Renal cortical epithelial cell (primary cell): ENCODE measurements at places on chromosomes 6 and 20. TPM values are rescaled to one million over a fixed set of nuclear protein-coding genes. Genes with fewer than 3 reads are reported as not detected.
A peak's percentile ranks its signal among the peaks of the same experiment; 100 is the strongest.

DNA sequence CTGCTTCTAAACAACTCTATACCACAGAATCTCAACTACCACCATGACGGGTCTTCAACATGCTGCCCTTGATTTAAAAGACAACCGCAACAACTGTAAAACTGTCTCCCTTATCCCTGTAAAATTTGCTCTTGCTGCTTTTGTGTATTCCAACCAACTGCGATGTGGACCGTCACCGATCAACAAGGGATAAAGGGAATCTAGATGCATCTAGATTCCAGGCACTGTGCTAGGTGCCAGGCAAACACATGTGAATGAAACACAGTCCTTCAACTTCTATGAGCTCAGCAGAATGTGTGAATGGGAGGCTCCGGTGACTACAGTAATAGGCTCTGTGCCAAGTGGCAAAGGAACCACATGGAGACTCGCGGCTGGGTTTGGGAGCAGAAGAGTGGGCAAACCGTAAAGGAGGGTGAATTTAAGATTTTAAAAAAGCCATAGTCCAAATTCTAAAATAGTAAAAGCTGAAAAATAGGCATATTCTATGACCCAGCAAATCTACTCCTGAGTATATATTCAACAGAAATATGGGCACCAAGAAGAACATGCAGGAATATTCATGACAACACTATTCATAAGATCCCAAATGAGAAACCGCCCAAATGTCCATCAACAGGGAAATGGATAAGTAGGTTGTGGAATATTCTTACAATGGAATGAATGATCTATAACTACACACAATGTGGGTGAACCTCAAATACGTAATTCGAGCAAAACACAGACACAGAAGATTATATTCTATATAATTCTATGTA is 3.7 kb upstream of the PRND start:
- no peak for DNase-seq

The TMEM217 gene
- total RNA-seq: 5.7 and 13.0 TPM in 2 replicates

The ADGRF1 gene
- 18.3 and 36.6 TPM in 2 replicates for total RNA-seq

DNA sequence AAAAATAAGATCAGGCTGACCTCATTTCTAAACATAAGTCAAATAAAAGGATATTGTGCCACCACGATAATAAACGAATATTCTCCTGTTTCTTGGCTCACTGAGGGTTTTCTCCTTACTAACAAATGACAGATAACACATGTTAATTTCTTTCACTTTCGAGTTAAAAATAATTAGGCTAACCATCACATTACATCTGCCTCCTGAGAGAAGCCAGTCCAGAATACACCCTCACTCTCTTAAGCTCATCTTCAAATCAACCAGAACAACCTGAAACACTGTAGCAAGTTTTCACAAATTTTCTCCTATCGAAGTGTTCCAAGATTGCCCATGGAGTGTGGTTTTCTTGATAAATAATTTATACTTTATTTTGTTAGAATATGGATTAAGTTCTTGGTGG is 1285.6 kb upstream of the EYS start:
- no peak for DNase-seq

DNA sequence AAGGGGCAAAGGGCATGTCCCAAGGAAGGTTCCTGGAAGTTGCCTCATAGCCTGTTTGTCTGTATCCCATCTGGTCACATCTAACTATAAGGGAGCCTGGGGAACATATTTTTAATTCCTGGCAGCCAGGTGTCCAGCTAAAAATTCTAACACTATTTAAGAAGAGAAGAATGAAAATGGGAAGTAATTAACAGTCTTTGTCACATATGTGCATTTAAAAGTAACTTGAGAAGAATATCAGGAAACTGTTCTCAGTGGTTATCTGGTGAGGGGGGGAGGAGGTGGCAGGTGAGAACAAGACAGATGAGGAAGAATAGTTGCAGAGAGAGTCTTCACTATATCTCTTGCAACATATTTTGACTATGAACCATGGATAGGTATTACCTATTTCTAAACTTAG is 75.5 kb upstream of the ELOVL5 start:
- DNase-seq: no peak

The BPI gene
- not detected in 2 replicates for total RNA-seq

GRCh38 chr6:88561954-88562315 is 395.8 kb upstream of the CNR1 start:
- no peak for DNase-seq

- no peak for DNase-seq
These were observed 130.9 kb downstream of the SULF2 start for GRCh38 chr20:47654370-47654769.

GRCh38 chr20:48782053-48782452 is 45.7 kb downstream of the PREX1 start:
- no peak for DNase-seq

GRCh38 chr6:6712449-6713403 is 124.2 kb downstream of the LY86 start:
- DNase-seq: peak; percentile 88

The LST1 gene
- total RNA-seq: not detected in 2 replicates

The OR2J3 gene
- total RNA-seq: not detected in 2 replicates

DNA sequence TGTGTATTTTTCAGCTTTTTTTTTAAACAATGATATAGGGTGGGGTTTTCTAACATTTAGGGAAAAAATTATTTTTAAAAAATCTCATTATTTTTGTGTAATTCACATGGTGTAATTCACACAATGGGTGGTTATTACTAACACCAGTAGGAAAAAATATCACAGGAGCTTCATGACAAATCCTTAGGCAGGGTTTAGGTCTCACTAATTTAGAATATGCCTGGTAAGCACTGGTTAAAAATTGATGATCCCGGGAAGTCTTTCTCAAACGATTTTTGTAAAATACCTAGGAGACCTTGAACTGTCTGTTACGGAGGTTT is 29.5 kb upstream of the ZNF217 start:
- no peak for DNase-seq

DNA sequence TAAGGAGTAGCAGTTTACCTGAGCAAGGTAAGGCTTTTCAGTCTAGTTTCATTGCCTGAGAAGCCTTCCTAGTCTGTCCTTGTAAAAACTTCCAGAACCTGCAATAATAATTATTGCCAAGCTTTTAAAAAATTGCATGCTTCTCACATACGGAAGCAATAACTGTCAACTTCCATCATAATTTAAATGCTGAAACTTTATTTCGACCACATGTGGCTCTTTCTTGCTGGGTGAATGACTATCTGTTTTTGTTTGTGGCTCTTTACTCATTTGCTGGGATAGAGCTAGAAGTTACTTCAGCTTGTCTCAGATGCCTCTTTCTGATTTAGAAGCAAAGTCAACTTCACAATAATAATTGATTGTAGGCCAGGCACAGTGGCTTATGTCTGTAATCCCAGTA is 95.9 kb upstream of the COL21A1 start:
- no peak for DNase-seq

DNA sequence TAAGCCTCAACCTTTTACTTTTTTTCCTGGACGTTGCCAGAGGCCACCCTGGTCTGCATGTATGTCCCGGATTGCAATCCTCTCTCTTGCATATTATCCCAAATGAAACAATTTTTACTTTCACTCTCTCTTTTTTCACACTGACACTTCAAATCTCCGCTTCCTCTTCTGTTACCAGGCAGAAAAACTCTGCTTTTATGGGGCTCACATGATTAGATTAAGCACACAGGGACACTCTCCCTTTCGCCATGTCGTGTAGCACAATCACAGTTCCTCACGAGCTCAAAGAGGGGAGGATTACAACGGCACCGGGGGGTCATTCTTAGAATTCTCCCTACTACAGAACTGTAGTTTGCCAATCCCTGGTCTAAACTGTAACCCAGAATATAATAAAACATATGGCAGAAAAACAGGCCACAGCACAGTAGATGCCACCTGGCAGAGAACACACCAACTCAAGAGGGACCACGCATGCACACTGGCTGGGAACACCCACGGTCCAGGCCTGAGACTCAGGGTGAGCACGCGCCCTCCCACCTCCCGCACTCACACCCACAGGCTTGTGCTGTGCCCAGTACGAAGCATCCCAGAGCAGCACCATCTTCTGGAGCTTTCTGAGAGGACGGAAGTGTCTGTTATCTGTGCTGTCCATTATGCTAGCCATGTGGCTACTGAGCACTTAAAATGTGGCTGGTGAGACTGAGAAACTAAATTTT is 288.7 kb downstream of the KIF16B start:
- DNase-seq: no peak

GRCh38 chr6:47306887-47307286 is 2.8 kb downstream of the TNFRSF21 start:
- peak; percentile 65 for DNase-seq

- no peak for DNase-seq
These were observed 191.9 kb downstream of the ISM1 start for GRCh38 chr20:13412806-13413445.

DNA sequence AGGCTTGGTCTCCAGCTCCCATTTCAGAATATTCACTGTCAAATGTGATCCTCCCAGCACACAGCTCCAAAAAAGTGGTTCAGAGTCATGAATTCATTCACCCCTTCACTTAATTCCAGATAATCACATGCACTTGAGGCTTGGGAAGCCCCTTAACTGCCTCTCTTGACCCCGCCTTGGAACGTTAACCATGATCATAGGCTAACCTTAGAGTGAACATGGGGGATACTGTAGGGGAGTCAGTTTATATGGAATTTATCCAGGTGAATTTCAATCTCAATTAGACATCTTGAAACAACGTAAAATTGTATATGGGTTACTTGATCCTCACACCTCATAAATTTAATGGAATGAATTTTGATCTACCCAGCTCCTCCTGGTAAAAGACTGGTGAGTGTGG is 346.8 kb upstream of the ARID1B start:
- no peak for DNase-seq

DNA sequence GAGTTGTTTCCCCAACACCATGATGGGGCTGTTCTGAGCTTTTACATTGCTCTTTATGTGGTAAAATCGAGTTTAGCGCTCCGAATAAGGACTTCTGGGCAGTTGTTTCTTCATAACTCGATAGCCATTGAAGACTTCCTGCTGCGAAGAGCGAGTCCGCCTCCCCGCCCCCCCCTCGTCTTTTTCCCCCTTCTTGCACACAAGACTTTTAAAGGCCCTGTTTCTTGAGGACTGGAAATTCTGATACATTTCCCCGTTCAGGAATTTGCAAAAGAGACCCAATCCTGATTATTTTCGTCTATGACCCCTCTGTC is 1.5 kb upstream of the CITED2 start:
- DNase-seq: peak; percentile 62

The IDH3B gene
- 72.9 and 104 TPM in 2 replicates for total RNA-seq

- DNase-seq: no peak
These were observed 32.9 kb upstream of the TENT5A start for GRCh38 chr6:81785377-81785776.

DNA sequence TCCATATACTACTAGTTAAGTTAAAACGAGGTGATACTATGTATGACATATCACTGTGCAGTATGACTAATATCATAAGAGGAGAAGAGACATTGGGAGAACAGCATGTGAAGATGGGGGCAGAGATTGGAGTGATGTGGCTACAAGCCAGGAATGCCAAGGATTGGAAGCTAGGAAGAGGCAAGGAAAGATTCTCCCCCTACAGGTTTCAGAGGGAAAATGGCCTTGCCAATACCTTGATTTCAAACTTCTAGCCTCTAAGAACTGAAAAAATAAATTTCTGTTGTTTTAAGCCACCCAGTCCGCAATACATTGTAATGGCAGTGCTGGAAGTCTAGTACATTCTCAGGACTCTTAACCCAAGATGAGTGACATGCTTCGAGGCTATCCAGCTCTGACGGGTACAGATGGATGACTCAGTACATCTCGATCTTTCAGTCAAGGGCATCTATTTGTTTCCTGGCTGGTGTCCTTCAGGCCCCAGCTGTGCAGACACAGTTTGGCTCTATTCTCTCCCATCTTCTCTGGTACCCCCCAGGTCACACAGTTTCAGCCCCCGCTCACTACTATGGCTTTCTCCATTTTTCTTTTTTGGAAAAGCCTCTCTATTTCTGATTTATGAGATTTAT is 55.5 kb upstream of the THEMIS start:
- no peak for DNase-seq

DNA sequence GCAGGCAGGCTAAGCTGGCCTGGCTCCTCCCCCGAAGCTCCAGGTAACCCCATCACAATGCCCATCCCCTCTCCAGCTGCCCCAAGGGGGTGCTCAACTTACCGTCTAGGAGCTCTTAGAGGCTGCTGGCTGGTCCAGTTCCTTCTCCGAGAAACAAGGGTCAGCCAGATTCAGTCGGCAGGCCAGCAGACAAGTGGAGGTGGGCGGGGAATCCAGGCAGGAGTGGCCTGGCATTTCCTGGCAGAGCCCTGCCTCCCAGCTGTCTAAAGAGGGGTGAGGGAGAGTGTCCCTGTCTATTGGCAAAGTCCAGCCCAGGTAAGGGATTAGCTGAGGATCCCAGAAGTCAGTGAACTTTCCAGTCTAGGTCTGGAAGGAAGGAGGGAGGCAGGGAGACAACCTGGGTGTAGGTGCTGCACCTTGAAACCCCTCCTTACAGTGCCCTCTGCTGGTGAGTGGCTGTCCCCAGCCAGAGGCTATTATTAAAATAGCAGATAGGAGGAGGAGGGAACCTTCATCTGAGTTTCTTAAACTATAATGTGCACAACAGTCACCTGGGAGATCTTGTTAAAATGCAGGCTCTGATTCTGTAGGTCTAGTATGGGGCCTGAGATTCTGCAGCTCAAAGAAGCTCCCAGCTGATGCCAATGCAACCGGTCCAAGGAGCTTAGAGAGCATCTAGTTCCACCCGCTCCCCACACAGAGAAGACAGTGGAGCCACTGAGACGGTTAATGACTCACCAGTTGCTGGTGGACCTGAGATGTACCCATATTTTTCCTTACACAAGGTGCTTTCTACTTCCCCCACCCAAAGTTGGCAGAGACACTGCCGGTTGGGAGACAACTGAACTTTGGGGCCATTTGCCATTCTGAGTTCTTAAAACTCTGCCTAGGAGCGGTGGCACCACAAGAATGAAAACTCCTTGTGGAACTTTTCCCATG is at the start of gene UNC5CL:
Gene UNC5CL (minus strand): TSS at position 162 of the 939 bp plus-strand sequence. CDS start 4,147 bp downstream, outside the sequence.
- peak; percentile 73 for DNase-seq

GRCh38 chr6:79009819-79010218 is 68.2 kb downstream of the PHIP start:
- DNase-seq: no peak

The SYTL3 gene
- 10.3 and 19.3 TPM in 2 replicates for total RNA-seq

The BPIFB1 gene
- not detected in 2 replicates for total RNA-seq

GRCh38 chr20:9458138-9458796 is 56.1 kb upstream of the LAMP5 start:
- DNase-seq: peak; percentile 38

- peak; percentile 57 for DNase-seq
These were observed 15.1 kb downstream of the HMGN4 start for GRCh38 chr6:26553264-26553634.

The STX11 gene
- 0.75 and 2.4 TPM in 2 replicates for total RNA-seq

- no peak for DNase-seq
These were observed 10.6 kb downstream of the PNPLA1 start for GRCh38 chr6:36280467-36280866.

DNA sequence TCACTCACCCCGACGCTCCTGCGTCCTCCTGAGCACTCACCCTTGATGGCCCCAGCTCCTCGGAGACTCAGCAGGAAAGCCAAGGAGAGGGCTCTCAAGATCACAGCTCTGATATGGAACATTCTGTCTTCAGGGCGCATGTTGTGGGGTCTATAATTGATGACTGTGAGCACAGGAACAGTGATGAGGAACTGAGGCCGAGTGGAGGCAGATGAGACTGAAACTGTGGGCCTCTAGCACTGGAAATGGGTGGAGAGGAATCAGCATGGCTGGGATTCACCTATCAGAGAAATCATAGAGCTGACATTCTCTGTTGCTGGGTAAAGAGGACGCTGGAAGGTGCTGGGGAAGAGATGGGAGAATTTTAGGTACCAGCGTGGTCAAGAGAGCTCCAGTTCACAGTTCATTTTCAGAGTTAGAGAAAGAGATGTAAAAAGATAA is at the start of gene HLA-DPA1:
Gene HLA-DPA1 (minus strand): TSS at position 219 of the 441 bp plus-strand sequence.
- peak; percentile 40 for DNase-seq

The RING1 gene
- 18.4 and 28.0 TPM in 2 replicates for total RNA-seq

- peak; percentile 22 for DNase-seq
These were observed 98.1 kb upstream of the AKAP12 start for GRCh38 chr6:151141685-151142084.
